ENCODE measurements at places on chromosomes 3 and 15.
A peak's percentile ranks its signal among the peaks of the same experiment; 100 is the strongest.

DNA sequence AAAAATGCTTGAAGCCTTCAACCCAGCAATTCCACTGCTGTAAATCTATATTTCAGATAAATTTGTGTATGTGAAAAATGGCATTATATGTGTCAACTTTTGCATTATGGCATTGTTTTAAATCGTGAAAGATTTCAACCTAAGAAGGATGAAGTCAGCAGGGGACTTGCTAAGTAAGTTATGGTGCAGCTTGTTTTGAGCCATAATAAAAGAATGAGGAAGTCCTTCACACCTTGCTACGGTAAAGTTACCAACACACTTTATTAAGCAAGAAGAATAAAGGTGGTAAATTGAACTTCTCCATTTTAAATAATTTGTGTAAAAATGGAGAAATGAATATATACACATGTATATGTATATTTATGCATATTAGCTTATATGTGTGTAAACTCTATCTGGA, 371.4 kb downstream of the ROBO2 start:
- DNase-seq, result no peak

DNA sequence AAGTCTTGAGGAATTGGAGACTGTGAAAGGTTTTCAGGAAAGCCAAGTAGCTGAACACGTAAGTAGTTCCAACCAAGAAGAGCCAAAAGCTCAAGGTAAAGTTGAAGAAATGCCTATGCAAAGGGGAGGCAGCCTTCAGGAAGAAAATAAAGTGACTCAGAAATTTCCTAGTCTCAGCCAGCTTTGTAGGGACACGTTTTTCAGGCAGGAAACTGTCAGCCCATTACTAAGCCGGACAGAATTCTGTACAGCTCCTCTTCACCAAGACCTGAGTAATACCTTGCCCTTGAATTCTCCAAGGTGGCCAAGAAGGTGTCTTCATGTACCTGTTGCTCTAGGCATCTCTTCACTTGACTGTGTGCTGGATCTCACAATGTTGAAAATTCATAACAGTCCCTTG, 48.6 kb downstream of the CDAN1 start:
- DNase-seq, result no peak

GRCh38 chr3:182618981-182619591, 174.2 kb upstream of the ATP11B start:
- no peak for DNase-seq

- no peak for DNase-seq
These were observed 46.6 kb upstream of the CD47 start for GRCh38 chr3:108137460-108137814.

GRCh38 chr15:98954411-98954810, 53.2 kb downstream of the PGPEP1L start:
- DNase-seq, result no peak

DNA sequence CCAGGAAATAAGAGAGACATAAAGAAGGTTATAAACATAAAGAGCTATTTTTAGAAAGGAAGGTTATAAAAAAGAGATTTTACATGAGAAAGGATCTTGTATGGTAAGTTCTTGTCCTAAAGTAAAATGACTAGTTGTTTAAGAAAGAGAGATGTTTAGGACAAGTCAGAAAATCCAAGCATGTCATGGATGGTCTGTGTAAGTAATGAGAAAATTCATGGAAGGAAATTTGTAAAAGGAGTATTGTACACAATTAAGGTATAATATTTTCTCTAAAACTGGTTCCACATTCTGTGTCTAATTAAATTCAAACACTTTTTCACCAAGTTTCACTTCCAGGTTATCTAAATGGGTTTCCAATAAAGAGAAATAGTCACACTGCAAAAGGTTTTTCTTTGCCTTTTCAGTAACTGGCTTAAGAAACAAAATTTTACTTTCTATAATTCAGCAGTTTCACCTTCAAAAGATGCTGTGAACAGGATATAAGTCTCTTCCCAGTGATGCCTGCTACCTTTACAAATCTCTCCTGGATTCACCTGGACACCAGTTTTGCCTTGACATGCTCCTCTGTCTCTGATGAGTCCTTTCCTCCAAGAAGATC, 455.7 kb downstream of the ZIC1 start:
- DNase-seq, result no peak

DNA sequence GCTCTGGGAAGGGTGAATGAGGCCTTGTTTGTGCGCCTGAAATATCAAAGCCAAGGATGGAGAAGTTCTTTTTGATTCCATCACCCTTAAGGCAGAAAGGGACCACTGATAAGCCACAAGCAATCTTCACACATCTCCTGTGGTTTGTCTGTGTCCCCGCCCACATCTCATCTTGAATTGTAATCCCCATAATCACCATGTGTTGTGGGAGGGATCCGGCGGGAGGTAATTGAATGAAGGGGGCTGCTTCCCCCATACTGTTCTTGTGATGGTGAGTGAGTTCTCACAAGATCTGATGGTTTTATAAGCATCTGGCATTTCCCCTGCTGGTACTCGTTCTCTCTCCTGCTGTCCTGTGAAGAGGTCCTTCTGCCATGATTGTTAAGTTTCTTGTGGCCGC, 329.6 kb upstream of the RGMA start:
- DNase-seq, result no peak

DNA sequence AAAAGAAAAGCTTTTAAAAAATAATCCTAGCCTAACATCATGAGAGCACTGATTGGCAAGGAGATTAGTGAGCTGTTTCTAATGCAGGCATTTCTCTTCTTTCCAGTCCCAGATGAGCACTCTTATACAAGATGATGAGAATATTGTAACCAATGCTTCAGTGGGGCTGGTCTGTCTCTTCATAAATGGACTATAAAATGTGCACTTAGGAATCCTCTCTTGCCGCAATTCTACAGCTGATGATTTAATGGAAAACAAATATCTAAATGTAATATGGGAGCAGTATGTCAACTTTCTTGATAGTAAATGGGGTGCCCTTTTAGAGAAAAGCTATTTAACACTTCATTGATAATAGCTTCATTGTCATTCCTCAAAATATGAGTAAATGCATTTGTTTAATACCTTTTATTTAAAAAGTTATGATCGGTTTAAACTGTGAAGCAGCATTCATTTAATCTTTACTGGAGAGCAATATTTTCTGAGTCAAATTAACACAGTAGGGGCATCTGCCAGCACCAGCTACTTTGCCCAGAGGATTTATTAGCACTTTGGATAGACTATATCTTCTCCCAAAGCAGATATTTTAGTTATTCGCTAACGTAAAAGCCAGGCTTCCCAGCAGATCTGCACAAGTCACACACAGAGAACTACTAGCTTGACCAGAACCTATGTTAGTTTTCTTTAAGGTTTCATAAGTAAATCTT, 985.9 kb downstream of the DIPK2A start:
- no peak for DNase-seq

DNA sequence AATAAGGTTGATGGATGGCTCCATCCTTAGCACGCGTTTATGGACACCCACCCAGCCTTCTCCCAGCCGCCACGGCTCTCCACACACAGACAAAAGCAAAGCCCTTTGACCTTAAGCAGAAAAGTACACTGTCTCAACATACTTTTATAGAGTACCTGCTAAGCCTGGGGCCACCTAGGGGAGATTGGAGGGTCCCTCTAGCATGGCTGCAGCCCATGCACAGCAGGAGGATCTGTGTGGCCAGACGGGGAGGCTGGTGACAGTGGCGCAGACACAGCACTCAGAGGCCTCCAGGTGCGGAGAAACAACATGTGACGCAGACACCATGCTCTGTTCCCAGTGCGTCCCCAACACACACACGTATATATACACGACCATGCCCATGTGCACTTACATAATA, 174.9 kb downstream of the XXYLT1 start:
- DNase-seq, result no peak

DNA sequence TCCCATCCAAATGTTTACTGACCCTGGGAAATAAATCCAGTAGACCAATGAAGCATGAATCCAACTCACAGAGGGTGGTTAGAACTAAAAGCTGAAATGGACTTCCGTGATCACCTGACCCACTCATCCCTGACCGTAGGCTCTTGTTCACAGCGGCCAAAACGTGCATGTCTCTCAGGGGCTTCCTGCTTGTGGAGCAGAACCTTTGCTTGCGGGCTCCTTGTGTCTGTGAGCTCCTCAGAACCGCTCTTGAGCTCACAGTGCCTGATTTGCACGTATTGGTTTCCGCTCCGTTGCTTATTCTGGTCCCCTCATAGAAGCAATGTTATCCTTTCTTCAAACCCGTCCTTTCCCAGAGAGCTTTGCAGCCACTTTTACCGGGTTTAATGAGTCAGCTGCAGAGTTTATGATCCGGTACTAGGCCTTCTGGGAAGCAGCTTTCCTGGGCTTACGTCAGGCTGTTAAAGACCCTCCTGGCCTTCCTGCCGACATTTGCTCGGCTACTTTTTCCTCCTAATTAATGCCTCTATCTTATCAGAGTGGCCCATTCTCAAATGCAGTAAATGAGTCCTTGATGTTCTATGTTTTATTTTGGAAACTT, 35.4 kb downstream of the LIPC start:
- DNase-seq, result no peak

GRCh38 chr3:42717306-42717705, 14.7 kb upstream of the HHATL start:
- no peak for DNase-seq

DNA sequence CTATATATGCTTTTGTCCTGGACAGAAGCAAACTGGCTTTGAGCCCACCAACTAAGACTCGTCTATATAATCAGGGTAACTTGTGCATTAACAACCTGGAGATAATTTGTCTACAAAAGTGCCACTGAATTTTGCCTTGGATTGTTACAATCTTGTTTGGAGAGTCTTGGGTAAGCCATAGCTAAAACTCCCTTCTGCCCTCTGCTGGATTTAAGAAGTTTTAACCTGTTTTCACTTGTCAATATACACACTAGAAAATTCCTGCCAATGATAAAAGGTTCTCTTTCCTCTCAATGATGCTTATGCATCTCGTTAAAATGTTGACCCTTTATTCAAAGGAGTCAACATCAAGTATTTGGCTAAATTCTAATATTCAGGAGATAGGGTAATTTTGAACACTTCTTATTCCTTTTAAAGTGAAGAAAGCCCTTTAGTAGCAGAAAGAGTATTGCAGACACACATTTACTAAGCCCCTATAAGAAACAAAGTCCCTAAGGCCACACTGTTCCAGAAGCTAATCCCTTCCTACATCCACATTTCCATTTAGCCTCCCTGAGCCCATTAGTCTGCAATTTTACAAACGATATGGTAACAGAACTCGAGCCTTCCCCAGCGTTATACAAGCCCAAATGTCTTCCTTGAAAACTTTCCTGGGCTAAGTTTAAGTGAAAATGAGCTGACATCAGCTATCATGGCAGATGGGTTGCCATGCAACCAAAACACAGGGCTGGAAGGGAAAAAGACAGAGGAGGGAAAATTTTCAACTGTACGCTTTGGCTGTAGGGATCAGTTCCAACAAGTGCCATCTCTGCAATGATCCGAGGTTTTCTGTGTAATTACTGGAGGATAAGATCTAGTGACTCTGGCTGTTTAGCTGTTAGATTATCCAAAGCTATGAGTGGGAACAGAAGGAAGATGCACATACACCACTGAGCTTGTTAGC, 75.9 kb upstream of the FGF12 start:
- DNase-seq, result no peak

DNA sequence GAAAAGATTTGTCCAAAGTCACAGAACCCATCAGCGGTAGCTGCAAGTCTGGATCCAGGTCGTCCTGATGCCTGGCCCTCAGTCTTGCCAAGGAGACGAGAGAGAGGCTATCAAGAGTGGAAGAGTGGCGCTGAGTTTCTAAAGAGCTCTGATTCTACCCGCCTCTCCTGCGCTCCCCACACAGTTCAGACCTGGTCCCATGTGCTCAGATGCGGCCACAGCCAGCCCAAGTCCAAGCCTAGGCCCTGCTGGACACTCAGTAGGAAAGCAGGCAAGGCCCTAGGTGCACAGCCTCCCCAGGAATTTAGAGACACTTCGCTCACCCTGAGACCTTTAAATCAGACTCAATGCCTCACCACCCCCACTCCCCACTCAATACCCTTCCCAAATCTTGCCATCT, 32.4 kb downstream of the CCDC12 start:
- no peak for DNase-seq

DNA sequence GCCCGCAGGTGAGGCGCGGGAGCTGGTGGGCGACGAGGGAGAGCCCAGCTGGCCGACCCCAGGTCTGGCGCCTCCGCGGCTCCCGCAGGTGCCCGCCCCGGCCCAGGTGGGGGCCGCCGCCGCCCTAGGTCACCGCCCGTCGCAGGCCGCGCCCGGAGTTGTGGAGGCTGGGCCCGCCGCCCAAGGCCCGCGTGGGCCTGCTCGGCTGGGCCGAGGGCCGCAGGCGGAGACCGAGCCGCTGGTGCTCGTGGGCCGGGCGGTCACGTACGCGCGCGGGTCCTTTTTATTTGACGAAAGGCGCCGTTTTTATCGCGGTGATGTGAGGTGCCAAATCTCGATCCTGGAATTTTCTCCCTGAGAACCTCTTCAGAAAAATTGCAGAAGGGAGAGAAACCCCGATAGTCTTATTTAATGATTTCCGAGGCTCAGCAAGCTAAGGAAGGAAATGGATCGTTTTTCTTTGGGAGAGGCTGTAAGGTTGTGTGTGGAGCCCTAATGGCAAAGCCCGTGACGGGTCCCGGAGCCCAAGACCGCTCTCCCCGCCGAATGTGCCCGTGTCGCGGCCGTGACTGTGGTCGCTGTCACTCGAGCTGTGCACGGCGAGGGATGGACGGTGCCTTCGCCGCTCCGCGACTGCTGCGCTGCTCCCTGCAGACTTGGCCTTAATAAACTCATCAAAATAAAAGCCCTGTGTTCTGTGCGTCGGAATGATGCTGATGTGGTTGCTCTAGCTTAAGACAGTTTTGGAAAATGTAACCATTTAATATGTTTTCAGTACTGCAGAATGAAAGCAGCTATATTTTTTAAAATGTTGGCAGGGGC, 612 bp downstream of the APPL1 start:
- no peak for DNase-seq

GRCh38 chr3:39541917-39542329, 74.4 kb downstream of the MOBP start:
- peak; percentile 47 for DNase-seq

- no peak for DNase-seq
These were observed 13.3 kb upstream of the SH3BP5 start for GRCh38 chr3:15345608-15346137.

GRCh38 chr3:178532476-178532875, 3.8 kb upstream of the KCNMB2 start:
- no peak for DNase-seq

DNA sequence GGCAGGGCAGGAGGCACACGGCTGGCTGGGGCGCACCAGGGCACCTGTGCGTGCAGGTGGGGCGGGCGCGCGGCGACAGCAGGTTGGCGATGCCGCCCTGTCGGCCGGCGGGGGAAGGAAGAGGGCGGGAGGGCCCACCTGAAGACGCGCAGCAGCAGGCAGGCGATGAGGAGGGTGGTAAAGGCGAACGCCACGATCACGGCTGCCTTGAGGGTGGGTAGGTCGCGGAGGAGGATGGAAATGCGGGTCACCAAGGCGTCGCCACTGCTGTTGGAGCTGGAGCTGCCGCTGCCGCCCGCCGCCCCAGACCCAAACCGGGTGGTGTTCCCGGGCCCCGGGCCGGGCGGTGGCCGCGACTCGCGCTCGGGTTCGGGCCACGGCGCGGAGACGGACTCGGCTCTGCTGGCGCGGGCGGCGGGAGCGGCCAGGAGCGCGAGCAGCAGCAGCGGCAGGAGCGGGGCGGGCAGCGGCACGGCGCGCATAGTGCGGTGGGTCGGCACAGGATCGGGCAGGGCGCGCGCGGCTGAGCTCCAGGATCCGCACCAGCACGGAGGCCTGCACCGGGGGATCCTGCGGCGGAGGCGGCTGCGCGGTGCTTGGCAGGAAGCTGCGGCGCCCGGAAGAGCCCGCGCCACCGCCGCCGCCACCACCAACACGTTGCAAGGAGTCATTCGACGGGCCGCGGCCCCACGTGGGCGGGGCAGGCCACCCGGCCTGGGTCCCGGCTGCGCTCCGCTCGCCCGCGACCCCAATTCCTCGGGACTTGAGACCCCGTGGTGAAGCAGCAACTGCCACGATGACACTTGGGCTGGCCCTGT, at the start of gene FAM174B:
TSS of gene FAM174B (minus strand) at position 598 of the 818 bp plus-strand sequence.
- no peak for DNase-seq
